Diencephalon (tissue), 1 donor: ENCODE measurements at places on chromosomes 12 and 14. TPM values are rescaled to one million over a fixed set of nuclear protein-coding genes. Genes with fewer than 3 reads are reported as not detected.

Gene TMEM179
- total RNA-seq = 56.7 TPM

Gene NRXN3
- total RNA-seq = 107 TPM

Gene SLCO1B3
- total RNA-seq = 0.46 TPM

Gene SERPINA1
- total RNA-seq = 3.2 TPM

Gene IL26
- total RNA-seq = not detected

Gene KRT8
- total RNA-seq = 0.92 TPM
